ENCODE measurements at places on chromosomes 2 and 18. TPM values are rescaled to one million over a fixed set of nuclear protein-coding genes. Genes with fewer than 3 reads are reported as not detected.

- no peak for DNase-seq
Measured at GRCh38 chr18:77124452-77124922, 8.1 kb downstream of the MBP start.

- no peak for DNase-seq
Measured at GRCh38 chr2:70003093-70003830, 41.8 kb upstream of the ASPRV1 start.

DNA sequence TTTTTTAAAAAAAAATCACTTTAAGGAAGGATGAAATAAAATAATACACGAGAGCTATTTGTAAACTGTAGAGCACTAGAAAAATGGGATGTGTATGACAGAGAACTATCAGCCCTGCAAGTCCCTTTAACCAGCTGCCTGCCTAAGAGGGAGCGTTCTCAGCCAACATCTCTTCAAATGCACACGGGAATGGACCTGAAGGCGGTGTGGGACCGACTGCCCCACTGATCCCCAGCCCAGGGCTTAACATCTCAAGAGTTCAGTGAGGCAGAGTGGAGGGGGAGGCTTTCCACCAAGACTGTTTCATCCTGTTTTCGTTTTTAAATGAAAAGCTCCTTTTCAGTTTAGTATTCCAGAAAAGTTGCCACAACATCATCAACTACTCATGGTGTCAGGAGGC is 2.2 kb downstream of the INPP4A start:
- no peak for DNase-seq

DNA sequence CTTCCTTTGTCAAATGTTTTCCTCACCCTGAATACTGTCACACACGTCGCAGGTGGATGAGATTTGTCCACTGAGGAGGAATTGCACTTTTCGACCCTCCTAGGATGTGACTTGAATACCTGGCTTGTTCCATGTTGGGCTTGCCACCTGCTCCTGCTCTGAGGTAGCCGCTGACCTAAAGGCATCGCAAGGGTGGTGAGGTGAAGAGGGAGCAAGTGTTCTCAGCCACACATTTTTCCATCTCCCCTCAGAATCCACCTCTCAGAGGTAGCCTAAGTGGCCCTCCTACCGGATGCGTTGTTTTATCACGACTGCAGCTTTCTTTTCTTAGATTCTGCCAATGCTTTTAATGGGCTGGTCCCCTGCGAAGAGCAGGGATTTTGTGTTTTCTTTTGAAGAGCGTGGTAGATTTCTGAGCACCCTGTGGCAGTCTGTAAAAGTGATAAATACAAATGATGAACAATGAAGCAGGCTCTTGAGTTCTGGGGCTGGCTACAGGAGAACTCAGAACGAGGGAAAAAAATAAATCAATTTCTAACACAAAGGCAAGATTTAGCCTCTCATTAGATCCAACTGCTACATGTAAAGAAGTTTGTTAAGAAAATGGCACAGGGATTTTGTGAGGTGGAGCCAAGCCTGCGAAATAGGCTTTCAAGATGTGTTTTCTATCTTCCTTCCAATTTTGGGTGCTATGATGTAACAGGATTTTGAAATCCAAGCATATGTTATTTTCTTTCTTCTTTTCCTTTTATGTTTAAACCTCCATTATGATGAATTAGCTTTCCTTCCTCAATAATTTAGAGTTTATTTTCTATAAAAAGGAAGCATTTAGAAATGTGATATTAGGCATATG is 386.7 kb downstream of the TGIF1 start:
- DNase-seq, result no peak

ST6GAL2 gene
- total RNA-seq, result 0.19 TPM

DNA sequence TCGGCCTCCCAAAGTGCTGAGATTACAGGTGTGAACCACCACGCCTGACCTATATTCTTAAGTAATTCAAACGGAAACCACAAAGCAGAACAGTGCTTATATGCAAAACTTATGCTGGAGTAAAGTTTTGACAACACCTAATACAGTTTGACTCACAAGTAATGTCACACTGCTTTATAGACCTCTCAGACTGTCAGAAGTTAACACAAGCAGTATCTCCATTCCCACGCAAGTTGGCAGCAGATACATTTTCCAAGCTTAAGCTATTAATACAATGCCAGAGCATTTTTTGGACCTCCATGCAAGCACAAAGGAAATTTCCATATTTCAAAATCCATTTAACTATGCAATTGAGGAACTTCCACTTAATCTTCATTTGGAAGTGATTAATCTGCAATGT is 21.0 kb upstream of the SANBR start:
- DNase-seq, result peak; percentile 48

DNA sequence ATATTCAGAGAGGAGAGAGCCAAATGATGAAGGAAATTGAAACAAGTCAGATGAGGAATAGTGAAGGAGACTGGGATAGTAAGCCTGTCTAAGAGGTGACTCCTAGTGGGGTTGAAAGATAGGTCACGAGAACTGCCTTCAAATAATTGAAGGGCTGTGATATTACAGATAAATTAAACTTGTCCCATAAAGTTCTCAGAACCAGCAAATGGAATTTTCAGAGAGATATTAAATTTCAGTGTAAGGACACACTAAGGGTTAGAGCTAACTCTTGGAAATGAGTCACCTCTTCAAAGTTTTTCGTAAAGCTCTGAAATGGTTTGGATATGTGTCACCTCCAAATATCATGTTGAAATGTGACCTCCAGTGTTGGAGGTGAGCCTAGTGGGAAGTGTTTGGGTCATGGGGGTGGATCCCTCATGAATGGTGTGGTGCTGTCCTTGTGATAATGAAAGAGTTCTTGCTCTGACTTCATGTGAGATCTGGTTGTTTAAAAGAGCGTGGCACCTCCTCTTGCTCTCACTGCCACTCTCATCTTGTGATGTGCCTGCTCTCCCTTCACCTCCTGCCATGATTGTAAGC is 87.3 kb downstream of the BABAM2 start:
- DNase-seq, result no peak
